COR-L47 (cell line): ENCODE measurements at places on chromosomes 2 and 18.
A peak's percentile ranks its signal among the peaks of the same experiment; 100 is the strongest.

- no peak for DNase-seq
Measured at GRCh38 chr2:151192681-151193080, 69.0 kb downstream of the RBM43 start.

DNA sequence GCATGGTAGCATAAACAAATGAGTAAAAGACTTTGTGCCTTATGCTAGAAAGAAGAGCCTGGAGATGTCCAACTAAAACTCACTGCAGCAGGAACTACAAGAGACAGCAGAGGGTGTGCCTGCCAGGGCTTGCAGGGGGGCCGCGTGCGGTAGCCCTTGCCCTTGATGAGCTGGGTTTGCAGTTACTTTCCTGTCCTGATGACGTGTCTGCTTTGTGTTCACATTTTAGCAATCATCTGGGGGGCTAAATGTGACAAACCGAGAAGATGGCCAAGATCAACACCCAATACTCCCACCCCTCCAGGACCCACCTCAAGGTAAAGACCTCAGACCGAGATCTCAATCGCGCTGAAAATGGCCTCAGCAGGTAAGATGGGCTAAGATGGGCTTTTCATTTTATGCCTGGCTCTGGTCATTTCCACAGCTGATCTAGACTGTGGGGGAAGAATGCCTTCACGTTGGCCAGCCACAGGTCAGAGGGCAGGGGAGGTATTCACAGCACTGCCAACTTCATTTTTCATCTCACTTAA is 23.5 kb downstream of the CNGA3 start:
- no peak for DNase-seq

GRCh38 chr2:202311823-202312388 is 46.3 kb downstream of the NOP58 start:
- DNase-seq: no peak

GRCh38 chr2:18934886-18935285 is 345.5 kb upstream of the NT5C1B start:
- no peak for DNase-seq

- no peak for DNase-seq
Measured at GRCh38 chr2:208643145-208643544, 236.6 kb downstream of the PTH2R start.

- no peak for DNase-seq
Measured at GRCh38 chr2:66753660-66754059, 318.7 kb downstream of the MEIS1 start.

DNA sequence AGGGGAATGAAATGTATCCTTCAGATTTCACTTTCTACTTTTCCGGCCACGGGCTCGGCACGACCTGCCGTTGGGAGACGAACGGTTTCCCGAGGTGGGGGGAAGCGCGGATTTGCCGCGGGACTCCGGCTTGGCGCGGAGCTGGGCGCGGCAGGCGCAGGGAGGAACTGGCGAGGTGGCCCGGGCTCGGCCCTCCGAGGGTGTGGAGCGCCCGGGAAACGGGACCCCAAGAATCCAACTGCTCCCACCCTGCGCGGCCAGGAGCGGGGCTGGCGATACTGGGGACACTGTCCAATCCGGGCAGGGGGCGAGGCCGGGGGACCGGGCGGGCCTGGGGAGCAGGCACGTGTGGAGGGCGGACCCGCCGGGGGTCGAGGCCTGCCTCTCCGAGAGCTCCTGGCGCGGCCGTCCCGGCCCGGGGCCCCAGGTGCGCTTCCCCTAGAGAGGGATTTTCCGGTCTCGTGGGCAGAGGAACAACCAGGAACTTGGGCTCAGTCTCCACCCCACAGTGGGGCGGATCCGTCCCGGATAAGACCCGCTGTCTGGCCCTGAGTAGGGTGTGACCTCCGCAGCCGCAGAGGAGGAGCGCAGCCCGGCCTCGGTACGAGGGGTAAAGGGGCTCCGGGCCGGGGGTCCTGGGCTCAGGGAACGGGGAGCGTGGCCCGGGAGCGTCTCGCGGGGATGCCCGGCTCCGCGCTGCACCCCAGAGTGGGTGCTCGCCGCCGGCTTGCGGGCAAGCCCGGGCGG is at the start of gene ANXA4:
TSS of gene ANXA4 (plus strand) at position 560 of the 747 bp plus-strand sequence. CDS start 39,432 bp downstream, outside the sequence.
- no peak for DNase-seq

DNA sequence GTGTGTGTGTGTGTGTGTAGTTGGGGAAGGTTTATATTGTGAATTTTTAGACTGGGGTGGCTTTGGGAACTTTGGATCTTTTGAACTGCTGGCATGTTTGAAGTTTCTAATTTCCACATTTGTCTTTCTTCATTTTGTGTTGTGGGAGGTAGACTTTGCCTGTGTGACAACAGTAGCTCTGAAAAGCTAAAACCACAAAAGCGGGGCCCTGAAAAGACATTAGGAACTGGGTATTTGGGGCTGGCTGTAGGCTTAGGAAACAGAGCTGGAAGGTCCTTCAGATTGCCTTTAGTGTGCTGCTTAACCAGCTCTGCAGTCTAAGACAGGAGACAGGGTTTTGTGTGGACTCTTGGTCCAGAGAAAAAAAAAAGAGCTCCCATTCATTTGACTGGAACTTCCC is 27.2 kb upstream of the DOCK10 start:
- DNase-seq: no peak

- DNase-seq: no peak
Measured at GRCh38 chr2:9232886-9233285, 26.3 kb downstream of the ASAP2 start.

- DNase-seq: no peak
Measured at GRCh38 chr18:69758458-69758857, 189.2 kb downstream of the CD226 start.

- no peak for DNase-seq
Measured at GRCh38 chr2:100376836-100377235, 40.6 kb downstream of the CHST10 start.

- DNase-seq: no peak
Measured at GRCh38 chr18:30093376-30093775, 949.2 kb downstream of the DSC3 start.

- DNase-seq: no peak
Measured at GRCh38 chr2:99809259-99809900, 319.6 kb upstream of the REV1 start.

DNA sequence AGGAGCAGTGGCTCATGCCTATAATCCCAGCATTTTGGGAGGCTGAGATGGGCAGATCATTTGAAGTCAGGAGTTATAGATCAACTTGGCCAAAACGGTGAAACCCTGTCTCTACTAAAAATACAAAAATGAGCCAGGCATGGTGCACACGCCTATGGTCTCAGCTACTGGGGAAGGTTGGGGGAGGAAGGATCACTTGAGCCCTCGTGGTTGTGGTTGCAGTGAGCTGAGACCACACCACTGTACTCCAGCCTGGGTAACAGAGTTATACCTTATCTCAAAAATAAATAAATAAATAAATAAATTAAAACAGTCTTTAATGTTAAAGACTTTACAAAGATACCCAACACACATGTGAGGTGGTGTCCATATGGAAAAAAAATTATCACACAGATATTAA is 134.0 kb downstream of the C2orf74 start:
- no peak for DNase-seq

DNA sequence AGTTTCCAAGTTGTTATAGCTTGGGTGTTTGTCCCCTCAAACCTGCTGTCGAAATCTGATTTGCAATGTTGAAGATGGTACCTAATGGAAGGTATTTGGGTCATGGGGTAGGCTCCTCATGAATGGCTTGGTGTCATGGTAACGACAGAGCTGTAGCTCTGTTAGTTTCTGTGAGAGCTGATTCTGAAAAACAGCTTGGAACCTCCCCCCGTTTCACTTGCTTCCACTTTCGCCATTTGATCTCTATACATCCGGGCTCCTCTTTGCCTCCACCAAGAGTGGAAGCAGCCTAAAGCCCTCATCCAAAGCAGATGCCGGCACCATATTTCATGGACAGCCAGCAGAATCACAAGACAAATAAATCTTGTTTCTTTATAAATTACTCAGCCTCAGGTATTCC is 1035.1 kb upstream of the SLC39A10 start:
- DNase-seq: no peak

DNA sequence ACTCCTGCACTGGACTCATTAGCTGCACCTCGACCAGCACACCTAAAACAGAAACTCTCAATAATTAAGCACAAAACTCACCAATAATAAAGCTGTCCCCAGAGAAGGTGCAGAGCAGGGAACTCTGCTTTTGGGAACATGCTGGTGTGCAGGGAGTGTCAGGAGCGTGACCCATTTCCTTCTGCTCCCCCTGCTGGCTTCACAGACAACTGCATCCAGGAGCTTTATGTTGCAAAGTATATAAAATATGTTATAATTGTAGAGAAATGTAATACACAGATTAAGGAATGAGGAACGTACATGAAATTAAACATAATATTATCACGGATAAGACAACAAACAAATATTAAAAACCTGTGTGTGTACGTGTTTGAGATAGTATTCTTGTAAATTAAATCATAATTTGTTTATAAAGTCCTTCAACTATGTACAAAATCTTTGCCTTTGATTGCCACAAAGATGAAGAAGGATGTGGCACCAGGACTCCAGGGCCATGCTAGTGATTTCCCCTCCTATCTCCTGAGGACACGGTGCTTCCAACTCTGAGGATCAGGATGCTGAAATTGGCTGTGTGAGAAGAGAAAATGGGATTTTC is 68.6 kb upstream of the MAL start:
- DNase-seq: no peak

DNA sequence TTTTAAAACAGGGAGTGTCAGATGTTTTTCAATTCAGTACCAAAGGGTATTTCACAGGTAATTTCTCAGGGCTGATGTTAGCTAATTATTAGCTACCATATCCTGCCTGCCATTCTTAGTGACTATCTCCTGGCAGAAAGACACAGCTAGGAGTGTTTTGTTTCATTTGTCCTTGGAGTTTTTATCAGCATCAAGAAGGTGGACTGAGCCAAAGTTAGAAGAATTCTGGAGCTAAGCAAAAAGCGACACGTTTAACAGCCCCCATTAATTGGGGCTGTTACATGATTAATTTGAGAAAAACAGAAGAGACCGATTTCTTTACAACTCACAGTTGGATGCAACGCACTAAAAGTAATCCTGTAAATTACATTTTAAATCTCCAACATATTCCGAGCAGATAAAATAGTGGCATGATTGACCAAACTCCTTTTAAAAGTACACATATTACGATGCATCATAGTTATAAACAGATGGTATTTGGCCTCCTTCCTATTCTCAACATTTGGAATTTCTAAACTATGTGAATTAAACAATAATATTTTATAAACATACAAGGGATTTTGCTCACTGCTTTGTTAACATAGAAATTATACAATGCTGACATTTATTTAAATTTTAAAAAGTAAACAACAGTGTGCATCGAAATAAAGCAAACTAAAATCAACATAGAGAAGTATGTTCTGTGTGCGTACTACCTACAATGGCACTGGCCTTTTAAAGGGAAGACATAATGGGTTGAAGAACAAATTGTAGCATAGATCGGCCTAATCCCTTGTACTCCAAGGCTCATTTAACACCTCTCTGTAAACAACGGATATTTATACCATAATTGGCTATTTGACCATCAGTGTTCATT is 585.1 kb downstream of the ZEB2 start:
- DNase-seq: no peak

DNA sequence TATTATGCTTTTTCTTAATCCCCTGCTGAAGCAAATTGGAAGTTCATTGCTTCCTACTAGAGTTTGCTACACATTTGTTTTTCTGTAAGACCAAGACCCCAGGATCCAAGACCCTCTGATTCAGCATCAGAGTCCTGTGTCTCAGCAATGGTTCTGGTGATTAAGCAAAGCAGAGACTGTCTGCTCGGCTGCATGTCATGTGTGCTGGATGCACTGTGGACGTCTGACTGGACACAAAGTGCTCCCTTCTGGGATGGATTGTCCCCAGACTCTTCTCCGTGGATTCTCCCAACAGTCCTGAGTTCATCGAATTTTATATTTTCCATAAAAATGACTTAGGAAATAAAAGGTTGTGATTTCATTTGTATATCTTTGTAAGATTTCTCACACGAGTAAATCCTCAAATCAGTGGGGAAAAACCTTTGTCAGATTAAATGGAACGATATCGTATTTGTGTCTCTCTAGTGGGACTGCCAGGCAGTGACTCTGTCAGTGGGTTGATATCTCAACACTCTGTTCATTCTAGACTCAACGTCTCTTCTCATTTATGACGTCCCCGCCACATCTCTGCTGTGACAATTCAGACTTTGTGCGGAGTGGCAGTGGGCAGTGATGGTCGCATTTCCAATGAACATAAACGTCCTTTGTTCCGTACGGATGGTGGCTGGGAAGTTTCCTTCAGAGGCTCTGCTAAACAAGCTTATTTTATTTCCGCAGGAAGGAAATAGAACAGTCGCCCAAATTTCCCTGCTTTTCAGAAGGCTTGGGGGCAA is 58.6 kb downstream of the NCAPH start:
- DNase-seq: no peak

GRCh38 chr2:45273412-45274249 is 264.4 kb upstream of the SIX2 start:
- peak; percentile 81 for DNase-seq

DNA sequence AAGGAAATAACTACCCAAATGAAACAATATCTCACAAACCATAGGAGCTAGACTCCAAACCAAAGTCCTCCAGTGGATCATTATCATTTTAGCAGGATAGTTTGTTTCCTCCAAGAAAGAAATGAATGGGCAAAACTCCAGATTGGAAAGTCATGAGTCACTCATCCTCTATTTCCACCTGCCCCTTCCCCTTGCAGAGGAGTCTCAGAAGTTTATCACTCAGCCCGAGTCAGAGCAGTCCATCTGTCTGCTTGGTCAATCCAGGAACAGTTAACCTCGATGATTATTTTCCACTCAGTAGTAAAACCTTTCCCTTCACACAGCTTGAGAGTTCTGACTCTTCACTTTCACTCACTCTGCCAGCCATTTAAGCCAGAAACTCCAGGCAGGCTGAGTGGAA is 462.2 kb downstream of the BCL11A start:
- DNase-seq: no peak

GRCh38 chr18:59229701-59230443 is 9.9 kb downstream of the GRP start:
- no peak for DNase-seq

GRCh38 chr2:15243762-15244161 is 317.4 kb downstream of the NBAS start:
- DNase-seq: peak; percentile 42

- DNase-seq: no peak
Measured at GRCh38 chr2:126275098-126275497, 380.9 kb upstream of the GYPC start.

DNA sequence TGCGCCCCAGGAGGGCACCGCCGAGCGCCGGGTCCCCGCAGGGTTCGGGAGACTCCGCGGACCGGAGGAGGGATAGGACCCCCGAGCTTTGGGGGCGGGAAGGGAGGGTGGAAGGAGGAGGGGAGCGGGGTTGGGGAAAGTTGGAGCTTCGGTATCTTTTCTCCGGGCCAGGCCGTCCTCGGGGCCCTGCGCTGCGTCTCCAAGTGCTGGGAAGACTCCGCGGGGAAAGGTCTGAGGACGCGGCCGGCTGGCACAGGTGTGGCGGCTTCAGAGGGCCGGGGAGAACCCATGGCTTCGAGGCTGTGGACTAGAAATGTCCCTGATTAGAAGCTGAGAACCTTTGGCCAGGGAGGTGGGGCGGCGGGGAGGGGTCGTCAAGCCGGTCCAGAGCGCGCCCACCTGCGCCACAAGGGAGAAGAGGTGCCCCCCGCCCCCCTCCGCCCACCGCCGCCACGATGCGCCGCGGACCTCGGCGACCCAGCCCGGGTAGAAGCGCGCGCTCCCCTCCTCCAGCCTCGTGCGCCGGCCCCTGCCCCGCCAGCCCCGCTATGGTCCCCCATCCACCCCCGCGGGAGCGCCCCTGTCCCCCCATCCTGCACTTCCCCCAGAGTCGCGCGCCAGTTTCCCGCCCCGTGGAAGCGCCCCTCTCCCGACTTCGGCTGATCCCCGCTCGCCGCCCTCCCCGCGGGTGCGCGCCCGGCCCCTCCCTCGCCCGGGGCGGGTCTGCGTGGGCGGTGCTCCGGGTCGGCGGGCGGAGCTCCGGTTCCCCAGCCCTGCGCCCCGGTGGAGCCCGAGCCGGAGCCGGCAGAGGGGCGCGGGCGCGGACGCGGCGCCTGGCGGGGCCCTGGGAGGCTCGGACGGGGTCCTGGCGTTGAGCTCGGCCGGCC is at the start of gene SNTG2:
TSS of gene SNTG2 (plus strand) at position 770 of the 887 bp plus-strand sequence. CDS start 148 bp downstream, outside the sequence.
- DNase-seq: peak; percentile 34
